ENCODE measurements at places on chromosomes 6 and 20.

DNA sequence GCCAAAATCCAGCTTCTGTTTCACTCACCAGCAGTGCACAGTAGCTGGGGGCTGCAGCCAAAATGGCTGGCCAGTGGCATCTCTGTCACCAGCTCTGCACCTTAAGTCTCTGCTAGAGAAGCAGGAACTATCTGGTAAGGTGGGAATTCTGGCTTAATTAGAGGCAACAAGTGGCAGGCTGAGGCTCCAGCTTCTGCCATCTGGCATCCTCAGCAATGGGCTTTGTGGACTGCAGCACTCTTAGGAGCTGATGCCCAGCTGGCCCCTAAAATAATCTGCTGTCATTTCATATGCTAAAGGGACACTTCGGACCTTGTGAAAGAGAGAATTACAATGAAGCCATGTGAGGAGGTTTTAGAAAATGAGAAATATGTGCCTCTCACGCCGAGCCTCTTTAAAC lies 4.6 kb upstream of the CLDN20 start:
- DNase-seq, result no peak

DNA sequence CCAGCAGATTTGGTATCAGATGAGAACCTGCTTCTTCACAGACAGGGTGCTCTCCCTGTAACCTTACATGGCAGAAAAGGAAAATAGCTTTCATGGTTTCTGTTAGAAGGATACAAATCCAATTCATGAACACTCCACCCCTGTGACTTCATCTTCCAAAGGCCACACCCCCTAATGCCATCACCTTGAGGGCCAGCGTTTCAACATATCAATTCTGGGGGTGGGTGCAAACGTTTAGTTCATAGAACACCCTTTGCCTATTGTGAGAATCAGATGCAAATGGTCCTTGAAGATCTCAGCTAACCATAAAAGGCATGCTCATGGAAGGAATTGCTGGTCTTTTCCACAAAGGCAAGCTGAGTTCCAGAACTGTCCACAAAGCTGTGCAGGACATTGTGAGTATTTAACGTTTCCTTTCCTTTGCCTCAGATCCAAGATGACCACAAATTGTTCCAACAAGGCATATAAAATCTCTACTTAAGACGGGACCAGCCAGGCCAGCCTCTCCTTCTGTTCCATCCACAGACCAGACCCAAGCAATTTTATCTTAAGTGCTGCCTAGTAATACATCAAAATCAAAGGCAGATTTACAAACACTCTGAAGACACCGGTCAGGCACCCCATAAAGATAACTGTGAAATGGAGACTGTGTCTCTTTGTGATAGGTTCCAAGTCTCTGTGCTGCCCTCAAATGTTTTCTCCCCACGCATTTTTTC lies 34.7 kb upstream of the SSTR4 start:
- DNase-seq, result no peak

- no peak for DNase-seq
Observed at GRCh38 chr6:24255676-24256075, 102.2 kb downstream of the DCDC2 start.

DNA sequence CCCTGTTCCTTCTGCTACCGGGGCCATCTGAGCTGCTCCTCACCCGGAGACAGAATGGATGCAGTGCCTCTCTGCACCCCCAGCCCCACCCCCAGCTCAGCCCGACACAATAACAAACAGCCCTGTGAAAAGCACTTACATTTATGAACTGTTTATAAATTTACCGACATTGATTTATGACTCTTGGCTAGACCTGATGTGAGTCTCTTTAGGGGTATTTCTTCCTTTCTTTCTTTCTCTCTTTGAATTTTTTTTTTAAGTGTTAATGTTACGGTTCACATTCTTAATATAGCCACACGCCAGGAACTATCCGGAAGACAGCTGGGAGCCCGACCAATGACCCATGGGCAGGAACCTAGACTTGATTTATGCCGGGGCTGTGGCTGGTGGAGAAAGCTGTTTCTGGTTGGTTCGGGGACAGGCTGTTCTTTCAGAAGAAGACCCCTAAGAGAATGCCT lies 266.3 kb downstream of the CDC5L start:
- DNase-seq, result no peak

- DNase-seq, result peak; percentile 42
Observed at GRCh38 chr6:106114492-106114891, 28.4 kb downstream of the PRDM1 start.

- DNase-seq, result no peak
Observed at GRCh38 chr6:136901212-136901784, 20.8 kb upstream of the SLC35D3 start.

DNA sequence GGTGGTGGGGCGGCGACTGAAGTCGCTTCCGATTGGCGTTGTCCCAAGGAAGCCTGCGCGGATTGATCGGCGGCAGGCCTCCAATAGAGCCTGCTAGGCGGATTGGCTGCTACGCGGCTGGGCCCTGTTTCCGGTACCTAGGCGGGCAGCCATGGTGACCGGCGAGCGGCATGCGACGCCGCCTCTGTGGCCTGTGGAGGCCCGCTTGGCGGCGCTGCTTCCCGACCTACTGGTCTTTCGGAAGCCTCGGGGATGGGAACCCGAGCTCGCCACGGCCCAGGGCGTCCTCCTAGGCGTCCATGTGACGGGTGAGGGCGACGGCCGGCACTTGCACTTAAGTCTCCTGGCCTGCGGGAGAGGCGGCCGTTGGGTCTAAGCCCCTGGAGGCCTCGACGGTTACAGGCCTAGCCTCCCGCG lies 28.1 kb downstream of the NFYA start:
- DNase-seq, result no peak

DNA sequence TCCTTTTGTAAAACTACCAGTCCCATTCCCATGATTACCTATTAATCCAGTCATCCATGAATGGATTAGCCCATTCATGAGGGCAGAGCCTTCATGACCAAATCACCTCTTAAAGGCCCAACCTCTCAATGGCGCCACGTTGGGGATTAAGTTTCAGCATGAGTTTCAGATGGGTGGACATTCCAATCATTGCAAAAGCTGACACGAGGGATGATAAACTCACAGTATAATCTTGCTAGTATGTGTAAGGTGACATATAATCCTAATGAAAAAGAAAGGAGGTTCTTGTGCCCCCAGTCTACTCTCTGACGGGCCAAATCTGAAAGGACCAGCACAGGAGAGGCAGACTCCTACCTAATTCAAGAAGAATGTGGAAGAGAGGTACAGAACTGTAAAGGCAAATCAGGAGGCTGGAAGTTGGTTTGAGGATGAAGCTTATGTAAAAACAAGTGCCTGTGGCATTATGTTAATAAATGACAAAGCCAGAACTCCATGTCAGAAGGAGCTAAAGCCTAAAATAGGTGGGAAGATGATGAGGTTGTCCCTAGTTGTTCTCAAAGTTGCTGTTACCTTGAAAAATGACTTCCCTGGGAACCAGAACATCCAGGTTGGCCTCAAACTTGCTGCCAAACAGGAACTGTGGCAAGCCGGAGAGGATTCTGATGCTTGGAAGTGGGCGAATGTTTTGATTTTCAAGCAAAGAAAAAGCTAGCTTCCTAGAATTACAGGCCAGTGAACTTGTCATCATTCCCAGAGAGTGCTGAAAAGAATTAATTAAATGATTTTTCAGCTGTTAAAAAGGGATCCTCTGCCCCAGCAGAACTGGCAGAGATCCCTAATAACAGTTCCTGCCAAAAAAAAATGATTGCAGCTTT lies 106.5 kb upstream of the TIAM2 start:
- no peak for DNase-seq

- no peak for DNase-seq
Observed at GRCh38 chr20:55678126-55678525, 327.2 kb downstream of the CBLN4 start.

DNA sequence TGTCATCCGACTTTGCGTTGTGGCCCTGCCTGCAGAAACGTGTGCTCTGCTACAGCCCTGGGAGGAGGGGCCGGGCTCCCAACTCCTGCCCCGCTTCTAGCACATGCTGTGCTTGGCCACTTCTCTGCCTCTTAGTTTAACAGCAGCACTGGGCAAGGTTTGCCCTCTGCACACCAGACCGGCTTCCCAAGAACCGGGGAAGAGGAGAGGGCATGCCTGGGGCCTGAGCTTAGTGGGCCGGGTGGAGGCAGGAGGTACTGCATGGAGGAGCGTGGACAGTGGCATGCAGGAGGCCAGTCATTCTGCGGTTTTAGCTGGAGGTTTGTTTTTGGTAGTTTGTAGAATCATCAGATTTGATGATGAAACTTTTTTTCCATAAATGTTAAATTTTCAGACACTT lies 45.5 kb downstream of the CEP43 start:
- no peak for DNase-seq

GRCh38 chr6:161684731-161685475 lies 411.0 kb upstream of the AGPAT4 start:
- DNase-seq, result no peak

DNA sequence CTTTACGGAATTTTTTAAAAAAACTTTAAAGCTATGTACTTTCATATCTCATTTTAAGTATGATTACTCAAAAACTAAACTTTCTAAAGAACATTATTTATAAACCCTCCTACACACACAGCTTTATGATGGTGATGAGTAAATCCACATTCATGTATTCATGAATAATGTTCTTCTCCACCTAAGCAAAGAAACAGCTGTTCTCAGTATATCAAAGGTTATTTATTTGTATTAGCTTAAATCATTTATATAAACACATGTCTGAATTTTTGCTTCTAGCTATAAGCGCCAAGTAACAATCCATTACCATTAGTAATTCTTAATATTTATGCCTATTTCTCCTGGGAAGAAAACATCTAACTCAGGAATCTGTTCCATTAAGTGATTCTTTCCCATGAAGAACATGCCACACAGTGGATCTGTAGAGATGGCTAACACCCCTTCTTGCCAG lies 63.3 kb downstream of the SMLR1 start:
- no peak for DNase-seq

GRCh38 chr6:7215131-7215530 lies 97.9 kb downstream of the SSR1 start:
- no peak for DNase-seq

DNA sequence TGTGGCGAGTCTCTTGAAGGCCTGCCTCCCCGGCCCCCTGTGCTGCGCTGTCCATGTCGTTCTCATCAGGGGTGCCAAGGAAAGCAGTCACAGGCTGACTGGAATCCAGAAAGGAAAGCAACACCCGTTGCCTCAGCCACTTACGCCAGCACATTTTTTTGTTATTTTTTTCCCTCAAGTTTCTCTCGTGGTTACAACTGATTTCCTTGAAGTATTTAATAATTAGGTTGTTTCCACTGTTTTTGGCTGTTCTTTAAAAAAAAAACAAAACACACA lies 17.9 kb upstream of the SLC22A1 start:
- no peak for DNase-seq

DNA sequence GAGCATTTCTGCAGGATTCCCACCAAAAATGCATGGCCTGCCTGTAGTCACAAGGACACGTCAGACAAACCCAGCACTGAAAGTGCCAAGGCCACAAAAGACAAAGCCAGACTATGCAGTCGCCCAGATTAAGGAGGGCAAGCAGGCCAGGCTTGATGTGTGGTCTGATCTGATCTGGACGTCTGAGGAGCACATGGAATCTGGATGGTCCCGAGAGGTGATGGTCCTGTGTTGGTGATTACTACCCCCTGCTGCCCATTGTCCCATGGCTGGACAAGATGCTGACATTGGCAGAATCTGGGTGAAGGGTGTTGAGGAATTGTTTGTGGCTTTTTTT lies 17.1 kb downstream of the NPEPL1 start:
- DNase-seq, result no peak

DNA sequence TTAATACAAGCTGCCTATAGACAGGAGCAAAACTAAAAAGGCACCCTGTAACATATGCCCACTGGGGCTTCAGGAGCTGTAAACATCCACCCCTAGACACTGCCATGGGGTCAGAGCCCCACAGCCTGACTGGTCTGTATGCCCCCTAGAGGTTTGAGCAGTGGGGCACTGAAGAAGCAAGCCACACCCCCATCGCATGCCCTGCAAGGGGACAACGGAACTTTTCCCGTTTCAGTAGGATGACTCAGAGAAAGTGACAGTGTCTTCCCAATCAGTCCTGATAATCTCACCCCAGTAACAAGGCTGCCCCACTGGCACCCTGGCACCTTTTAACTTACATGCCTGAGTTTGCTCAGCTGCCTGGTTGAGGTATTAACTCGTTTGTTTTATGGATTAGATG lies 35.9 kb downstream of the BEND3 start:
- DNase-seq, result no peak

DNA sequence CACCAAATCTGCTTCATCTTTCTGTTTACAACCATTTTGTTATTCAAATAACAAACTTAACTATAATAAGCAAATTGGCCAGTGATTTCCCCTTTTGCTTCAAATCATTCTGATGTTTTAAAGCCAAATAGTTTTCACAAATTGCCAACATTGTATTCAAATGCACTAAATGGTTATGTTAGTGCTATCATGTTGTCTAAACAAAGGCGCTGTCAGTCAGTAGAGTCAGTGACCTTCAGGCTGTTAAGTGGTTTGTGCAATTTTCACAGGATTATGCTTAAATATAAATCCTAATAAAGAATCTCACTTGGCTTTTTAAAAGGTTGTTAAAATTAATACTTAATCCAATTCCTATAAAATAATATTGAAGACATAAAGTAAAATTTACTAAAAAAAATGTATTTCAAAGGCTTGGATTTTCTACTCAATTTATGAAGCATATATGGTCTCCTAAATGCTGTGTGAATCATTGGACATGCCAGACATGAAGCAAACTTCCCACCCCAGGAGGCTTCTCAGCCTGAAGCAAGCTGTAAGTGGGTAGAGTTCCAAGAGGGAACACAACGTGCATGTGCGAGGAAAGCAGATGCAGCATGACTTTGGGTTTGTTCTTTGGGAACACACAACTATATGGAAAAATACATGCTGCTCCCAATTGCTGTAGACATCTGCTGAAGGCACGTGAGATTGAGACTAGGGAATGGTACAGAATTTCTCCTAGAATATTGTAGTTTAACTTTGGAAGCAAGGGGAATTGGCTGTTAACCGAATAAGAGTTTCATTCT lies 54.9 kb downstream of the RSPO3 start:
- no peak for DNase-seq

GRCh38 chr6:118383924-118384323 lies 164.2 kb upstream of the PLN start:
- DNase-seq, result no peak

DNA sequence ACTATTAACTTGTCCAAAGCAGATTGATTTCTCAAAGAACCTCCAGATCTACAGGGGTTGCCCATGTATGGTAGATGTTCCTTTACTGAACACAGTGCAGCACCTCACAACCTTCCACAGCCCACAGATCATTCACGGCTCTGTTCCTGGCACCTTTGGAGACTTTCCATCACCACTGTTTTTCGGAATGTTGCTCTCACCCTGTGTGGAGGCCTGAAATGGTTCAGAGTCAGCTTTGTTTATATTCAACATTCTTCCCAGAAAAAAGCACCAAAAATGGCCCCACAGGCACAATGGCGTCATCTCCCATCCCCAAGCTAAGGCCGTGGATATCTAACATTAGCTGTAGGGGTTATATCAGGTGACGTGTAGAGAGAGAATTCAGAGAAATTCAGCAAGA lies 74.7 kb downstream of the DHX35 start:
- no peak for DNase-seq
